ENCODE measurements at places on chromosomes 6 and 20.

DNA sequence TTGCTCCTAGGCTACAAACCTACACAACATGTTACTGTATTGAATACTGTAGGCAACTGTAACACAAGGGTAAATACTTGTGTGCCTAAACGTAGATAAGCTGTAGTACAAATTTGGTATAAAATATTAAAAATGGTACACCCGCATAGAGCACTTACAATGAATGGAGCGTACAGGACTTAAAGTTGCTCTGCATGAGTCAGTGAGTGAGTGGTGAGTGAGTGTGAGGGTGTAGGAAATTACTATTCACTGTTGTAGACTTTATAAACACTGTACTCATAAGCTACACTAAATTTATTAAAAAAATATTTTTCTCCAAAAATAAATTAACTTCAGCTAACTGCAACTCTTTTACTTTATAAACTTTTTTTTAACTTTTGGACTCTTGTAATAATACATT, 391.6 kb downstream of the ADGRB3 start:
- DNase-seq, result no peak

- DNase-seq, result no peak
Measured at GRCh38 chr6:136347847-136348246, 58.2 kb upstream of the BCLAF1 start.

DNA sequence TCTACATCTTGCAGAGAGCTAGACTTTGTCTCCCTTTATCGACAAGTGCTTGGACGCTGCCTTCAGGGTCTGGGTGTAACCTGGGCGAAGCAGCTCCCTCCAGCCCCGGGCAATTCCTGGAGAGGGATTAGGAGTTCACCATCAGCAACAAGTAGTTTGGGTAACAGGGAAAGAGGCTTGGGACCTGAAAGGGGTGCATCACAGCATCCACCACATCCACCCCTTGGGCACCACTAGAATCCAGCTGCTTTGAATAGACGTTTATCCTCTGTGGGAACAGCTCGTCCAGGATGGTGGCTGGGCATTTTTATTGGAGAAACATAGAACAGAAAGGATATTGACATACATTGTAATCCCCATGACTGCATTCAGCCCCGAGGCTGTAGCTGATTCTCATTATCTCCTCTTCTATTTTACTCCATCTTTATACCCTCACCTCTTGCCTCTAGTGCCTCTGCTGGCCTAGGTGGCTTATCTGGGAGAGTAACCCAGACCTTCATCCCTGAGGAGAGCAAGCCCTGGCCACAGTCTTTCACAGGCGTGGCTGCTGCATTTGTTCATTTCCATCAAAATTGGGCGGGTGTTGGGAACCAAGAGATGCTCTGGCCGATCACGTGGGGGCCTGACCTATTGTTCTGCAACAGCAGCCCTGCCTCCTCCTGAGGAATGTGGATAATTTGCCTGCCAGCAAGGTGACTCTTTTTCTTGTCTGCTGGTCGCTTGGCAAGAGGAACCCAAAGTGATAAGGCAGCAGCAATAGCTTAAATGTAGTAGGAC, 109.2 kb upstream of the RALGAPA2 start:
- no peak for DNase-seq

- DNase-seq, result no peak
Measured at GRCh38 chr20:8133851-8134451, 1.9 kb downstream of the PLCB1 start.

- peak; percentile 52 for DNase-seq
Measured at GRCh38 chr6:161486361-161487216, 212.7 kb upstream of the AGPAT4 start.

DNA sequence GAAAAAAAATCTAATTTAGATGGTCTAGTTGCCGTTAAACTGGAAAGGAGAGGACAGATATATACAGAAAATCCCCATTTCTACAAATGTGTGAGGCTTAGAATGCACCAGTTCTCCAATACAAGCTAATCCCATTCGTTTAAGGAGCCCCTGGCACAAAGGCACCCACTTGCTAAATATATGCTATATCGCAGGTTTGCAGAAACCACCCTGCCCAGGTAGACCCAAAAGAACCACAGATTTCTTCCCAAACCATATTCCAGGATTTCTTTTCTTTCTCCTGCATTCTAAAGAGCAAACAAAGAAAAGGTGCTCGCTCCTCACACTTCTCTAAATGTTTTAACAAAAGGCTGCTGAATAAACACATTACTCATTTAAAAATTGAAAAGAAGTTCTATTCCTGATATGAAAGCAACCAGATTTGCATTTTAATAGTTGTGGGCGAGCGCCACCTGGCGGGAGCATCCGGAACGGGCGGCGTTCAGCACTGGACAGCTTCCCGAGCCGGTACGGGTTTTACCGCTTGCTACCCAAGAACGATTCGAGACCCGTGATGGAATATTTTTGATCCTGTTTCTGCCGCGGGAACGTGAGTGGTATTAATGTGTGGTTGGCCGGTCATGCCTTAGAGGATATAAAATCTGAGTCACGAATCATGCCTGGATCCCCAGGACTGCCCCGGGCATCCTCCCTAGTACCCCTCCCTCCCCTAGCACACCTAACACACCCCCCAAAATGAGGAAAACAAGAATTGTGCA, 2.1 kb downstream of the PTPRT start:
- peak; percentile 15 for DNase-seq

DNA sequence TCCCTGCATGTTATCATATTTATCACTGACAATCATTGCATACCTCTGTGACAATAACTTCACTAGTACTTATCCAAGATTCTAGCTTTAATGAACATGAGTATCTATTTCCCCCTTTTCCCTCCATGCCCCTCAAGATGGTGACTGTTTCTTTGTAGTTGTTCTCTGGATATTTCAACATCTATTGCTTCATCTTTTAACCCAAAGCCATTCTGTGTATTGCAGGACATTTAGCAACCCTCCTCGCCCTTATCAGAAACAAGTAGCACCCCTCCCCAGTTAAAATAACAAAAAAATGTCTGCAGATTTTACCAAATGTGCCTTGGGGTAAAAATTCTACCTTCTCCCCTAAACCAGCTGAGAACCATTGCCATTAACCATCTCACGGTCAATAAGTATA, 979.8 kb upstream of the MANEA start:
- DNase-seq, result no peak

GRCh38 chr6:30156774-30157173, 4.2 kb downstream of the TRIM10 start:
- DNase-seq, result no peak

DNA sequence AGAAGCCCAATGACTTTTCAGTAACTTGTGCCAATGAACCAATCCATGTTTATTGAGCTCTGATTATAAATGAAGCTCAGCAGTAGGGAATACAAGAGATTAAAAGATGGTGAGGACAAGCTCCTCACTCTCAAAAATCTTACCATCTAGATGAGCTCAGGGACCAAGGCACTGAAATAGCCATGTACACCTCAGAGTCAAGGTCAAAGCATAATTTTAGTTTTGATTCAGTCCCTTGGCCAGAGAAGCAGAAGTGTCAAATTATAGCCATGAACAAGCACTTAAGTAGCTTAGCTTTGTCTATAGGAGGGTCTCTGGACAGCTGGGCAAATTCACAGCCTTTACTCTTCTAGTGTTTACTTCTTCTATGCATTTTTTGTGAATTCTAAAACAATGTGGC, 131.0 kb upstream of the DTNBP1 start:
- DNase-seq, result no peak

DNA sequence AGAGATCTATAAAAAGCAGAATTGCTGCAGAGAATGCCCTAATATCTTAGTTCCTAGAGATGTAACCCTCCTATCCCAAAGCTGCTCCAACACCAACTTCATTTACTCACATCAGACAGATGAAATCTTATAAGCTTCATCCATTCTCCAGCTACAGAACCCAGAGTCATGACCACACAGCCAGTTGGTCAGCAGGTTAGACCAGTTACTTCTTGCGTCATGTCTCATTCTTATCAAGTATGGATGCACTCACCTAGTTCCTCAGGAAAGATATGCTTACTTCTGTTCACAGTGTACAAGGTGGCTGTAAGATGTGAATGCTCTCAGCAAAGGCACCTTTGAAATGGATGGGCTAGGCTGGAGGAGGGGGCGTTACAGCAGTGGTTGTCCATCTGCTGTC, 47.9 kb upstream of the ISM1 start:
- DNase-seq, result no peak

DNA sequence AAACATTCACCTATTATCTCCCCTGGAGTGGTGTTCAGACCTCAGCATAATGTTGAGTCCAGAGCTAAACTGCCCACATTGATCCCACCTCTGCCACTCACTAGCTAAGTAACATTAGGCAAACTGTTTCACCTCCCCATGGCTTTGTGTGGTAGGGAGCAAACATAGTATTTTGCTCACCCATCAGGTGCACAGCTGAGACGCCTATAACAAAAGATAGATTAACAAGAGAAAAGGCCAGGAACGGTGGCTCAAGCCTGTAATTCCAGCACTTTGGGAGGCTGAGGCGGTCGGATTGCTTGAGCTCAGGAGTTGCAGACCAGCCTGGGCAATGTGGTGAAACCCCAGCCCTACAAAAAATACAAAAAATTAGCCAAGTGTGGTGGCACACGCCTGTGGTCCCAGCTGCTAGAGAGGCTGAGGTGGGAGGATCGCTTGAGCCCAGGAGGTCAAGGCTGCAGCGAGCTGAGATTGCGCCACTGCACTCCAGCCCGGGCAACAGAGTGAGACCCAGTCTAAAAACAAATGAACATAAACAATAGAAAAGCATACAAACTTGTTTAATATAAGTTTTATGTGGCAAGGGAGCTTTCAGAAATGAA, 91.6 kb downstream of the MAP3K7 start:
- no peak for DNase-seq

DNA sequence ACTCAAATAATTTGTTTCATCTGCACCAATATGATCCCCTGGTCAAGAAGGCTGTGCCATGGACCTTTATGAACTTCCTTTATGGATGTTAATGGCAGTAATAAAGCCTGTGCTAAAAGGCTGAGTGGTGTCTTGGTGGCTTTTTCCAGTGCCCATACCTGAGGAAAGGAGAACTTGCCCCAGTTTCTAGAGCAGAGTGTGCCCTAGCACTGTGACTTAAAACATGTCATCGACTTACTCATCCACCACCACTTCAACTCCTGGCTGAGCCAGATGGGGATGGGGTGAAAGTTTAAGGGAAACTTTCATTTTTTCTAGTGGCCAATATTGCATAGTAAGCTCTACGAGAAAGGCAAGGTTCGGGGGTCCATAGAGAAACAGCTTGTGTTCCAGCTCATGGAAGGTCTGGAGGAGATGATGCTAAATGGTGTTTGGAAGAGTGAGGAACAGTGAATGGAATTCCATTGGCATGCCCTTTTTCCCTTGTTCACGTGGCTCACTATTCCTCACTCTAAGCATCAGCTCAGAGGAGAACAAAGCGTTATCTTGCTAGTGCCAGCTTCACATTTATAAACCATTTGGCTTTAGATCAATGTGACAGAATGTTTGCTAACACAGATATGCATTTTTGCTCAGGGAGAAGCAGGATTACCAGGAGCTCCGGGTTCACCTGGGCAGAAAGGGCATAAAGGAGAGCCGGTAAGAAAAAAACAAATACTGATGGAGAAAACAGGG, 71.2 kb downstream of the COL19A1 start:
- DNase-seq, result no peak

- DNase-seq, result no peak
Measured at GRCh38 chr6:157999168-158000051, 17.7 kb downstream of the SYNJ2 start.

GRCh38 chr6:147508042-147508865, at the start of gene SAMD5:
Gene SAMD5 (plus strand): TSS chr6:147508690. CDS start chr6:147508929, 239 bp downstream.
- DNase-seq, result peak; percentile 45

GRCh38 chr20:56259948-56260347, 11.4 kb downstream of the MC3R start:
- DNase-seq, result no peak

GRCh38 chr6:153140299-153140698, 9.2 kb upstream of the RGS17 start:
- DNase-seq, result no peak

- DNase-seq, result no peak
Measured at GRCh38 chr20:34084227-34084923, 27.7 kb downstream of the EIF2S2 start.

GRCh38 chr6:167736486-167737204, 90.1 kb upstream of the AFDN start:
- no peak for DNase-seq

DNA sequence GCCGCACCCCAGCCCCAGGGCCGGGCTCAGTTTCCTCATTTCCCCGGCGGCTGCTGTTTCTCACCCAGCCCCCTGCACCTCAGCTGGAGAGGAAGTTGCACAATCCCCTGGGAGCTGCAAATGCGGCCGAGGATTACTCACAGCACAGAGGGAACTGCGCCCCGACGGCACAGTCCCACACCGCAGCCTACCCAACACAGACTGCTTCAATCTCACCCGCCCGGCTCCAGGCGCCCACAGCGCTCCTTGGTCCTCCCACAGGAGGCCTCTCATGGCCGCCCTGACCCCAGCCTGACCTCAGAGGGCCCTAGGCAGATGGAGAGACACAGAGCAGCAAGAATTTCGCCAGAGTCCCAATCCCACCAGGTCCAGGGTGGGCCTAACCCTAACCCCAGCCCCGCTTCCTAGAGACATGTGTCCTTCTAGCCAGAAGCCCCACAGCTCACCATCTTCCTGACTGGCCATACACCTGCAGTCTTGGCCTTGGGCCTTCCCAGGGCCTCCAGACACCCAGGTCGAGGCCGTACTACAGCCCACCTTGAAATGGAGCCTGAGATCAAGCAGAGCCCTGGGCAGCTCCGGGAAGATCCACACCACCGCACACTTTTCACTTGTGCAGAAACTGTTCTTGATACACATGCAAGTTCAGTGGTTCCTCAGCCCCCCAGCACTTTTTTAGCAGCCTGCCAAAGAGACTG, 11.7 kb downstream of the TFEB start:
- DNase-seq, result peak; percentile 82

DNA sequence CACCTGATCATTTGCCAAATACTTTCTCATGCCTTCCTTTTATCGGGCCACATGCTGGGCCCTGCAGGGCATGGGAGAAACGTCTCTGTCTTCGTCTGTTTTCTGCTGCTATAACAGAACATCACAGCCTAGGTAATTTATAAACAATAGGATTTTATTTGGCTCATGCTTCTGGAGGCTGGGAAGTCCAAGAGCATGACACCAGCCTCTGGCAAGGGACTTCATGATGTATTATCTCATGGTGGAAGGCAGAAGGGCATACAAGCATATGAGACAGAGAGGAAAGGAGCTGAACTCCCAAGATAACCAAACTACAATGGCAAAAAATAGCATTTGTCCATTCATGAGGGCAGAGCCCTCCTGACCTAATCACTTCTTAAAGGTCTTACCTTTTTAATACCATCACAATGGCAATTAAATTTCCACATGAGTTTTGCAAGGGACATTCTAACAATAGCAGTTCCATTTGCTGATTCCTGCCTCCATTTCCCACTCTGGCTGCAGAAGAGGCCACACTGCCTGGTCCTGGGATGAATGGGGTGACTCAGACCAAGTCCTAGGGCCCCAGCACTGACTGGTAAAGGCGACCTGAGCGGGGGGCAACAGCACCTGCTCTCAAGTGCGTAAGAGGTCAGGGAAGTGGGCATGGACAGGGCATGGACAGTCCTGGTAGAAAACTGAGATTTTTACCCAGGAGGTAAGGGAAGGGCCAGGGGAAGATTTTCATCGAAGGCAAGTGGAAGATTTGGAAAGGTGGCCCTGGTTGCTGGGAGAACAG, 5.1 kb upstream of the ZBP1 start:
- no peak for DNase-seq

- DNase-seq, result no peak
Measured at GRCh38 chr6:24226541-24226940, 100.5 kb downstream of the NRSN1 start.

- DNase-seq, result no peak
Measured at GRCh38 chr6:146915671-146916127, 288.5 kb upstream of the STXBP5 start.

Data from amniotic stem cell (primary cell).